MV-4-11 (cell line): ENCODE measurements at places on chromosomes 4 and X.

GRCh38 chrX:150212672-150213480 lies 150.2 kb upstream of the MAMLD1 start:
- DNase-seq = no peak

GRCh38 chr4:2743518-2744445 lies 12.4 kb downstream of the TNIP2 start:
- DNase-seq = no peak

- no peak for DNase-seq
Observed at GRCh38 chr4:99362768-99363167, 10.2 kb upstream of the ADH1C start.

- DNase-seq = no peak
Observed at GRCh38 chr4:180925805-180926204, 1317.4 kb upstream of the TENM3 start.

DNA sequence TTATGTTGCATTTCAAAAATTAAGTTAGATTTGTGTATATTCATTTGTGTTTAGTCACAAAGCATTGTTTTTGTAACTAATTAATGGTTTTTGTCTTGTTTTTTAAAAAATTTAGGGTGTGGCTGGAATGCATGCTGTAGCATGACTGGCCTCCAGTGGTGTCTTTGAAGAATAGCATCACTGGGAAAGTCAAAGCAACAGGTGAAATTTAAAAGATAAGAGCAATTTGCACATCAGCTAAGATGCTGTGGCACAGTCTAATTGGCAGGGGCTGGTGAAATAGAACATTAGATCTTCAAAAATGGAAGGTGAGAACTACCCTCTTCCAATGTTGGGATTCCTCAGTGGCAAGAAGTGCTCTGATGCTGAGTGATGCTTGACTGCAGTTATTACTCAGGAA lies 45.3 kb downstream of the ANK2 start:
- DNase-seq = peak; percentile 3

DNA sequence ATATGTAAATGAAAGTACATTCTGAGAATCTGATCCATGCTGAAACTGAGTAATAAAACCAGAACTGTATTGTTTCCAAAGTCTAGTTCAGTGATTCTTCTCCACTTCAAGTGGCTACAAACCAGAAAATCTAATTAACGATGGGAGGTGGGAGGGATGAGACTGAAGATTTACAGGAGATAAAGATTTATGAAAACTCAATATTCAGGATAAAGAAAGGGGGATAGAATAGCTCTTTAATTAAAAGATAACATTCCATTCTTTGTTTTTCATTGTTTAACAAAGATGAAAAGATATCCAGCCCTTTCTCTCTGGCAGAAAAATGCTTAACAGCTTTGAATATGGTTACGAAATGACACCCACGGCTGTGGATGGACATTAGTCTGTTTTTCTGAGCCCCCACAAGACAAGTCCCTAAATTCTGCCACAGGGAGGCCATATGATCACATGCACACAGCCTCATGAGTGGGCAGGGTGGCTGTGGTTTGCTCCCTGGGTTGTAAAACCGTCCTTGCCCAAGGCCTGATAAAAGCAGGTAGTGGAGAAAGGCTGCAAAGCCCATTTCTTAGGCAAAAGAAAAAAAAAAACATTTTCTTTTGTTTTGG lies 36.4 kb downstream of the TMEM150C start:
- DNase-seq = no peak

DNA sequence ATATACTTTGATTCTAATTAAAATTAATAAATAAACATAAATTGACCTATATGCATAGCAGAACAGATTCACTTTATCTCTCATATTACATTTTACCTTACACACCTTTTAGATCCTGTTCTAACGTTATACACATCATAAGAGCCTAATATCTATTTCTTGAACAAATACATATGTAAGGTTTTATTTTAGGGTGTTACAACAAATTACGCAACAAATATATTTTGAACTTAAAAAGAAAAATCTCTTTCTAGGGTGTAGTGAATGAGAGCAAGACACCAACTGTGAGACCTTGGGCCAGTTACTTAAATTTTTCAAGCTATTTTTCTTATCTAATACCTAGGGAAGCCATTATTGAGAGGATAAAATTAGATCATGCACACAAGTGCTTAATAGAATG lies 191.2 kb downstream of the CFAP299 start:
- DNase-seq = no peak

DNA sequence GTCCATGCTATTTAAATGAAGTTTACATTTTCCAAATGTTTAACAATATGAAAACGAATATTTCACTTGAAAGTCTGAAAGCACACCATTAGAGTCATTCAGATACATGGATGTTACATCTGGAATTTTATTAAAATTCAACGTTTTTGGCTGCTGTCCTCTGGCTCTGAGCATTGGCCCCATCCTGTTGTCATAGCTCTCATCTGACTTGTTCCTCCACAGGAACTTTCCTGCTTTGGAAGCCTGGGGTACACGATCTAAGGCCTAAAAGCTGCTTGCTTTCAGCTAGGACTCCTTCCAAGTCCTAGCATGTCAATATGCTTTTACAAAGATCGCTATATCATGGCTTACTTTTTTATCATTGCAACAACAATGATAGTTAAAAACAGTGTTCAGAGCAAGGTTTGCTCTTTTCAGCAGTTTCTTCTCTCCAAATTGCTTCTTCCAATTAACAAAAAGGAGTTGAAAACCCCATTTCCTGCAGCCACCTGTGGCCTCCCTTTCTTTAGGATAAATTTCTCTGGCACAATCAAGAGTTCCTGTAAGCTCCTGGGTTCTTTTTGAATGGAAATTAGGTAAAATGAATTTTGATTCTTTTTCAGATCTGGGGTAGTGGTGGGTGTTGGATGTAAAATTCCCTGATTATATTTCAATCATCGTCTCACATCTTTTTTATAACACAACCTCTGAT lies 413.4 kb upstream of the AGA start:
- no peak for DNase-seq

- DNase-seq = no peak
Observed at GRCh38 chrX:72062916-72063315, 68.8 kb downstream of the RTL5 start.

- DNase-seq = no peak
Observed at GRCh38 chr4:137762591-137762990, 230.3 kb upstream of the PCDH18 start.

DNA sequence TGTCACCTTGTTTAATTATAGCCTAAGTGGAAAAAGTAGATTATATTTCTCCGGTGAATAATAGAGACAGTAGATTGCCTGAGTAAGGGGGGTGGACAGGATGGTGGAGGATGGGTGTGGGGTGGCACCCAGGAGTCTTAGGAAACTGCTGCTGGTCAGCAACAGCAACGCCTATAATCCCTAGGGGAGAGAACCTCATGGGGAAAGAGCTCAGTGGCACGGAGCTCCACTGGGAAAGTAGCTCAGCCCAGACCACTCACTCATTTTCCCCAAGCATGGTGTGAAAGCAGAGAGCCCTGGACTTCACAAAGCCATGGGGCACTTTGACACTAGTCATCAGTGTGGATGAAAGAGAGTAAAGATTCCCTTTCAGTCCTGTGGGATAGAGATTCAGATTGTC lies 31.1 kb downstream of the METTL14 start:
- no peak for DNase-seq

DNA sequence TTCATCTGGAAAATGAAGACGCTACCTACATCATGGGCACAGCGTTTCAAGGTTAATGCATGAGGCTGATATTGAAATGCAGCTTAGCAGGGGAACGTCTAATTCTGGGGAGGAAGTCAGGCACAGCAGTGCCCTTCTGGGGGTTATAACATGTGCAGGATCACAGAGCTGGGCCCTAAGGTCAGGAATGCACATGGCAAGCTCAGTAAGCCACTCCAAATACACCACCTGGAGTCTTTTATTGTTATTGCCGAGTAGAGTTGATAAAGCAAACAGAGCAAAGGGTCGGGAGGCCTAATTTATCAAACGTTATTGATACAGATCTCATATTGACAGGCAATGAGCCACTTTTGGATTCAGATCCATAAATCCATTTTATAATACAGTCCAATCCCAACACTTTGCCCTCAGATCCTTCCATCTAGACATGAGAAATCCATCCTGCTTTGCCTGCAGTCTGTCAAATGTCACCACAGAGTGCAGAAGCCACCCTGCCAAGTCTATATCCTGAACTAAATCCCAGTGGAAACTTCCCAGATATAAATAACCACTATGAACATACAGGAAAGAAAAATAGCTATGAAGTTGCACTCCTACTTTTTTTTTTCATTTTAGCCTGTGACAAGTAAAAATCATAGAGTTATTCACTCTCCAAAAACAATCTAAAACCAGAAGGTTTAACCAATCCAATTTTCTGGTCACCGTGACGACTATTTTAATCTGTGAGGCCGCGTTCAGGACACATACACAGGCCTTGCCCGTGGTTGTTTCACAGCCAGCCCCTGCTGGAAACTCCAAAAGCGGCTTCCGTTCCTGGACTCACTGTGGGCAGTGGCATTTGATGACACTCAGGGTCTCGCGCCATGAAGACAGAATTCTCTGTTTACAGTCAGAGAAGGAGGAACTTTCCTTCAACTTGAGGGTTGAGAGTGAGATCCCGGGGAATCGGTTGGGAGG lies 335.4 kb downstream of the DHX15 start:
- no peak for DNase-seq

DNA sequence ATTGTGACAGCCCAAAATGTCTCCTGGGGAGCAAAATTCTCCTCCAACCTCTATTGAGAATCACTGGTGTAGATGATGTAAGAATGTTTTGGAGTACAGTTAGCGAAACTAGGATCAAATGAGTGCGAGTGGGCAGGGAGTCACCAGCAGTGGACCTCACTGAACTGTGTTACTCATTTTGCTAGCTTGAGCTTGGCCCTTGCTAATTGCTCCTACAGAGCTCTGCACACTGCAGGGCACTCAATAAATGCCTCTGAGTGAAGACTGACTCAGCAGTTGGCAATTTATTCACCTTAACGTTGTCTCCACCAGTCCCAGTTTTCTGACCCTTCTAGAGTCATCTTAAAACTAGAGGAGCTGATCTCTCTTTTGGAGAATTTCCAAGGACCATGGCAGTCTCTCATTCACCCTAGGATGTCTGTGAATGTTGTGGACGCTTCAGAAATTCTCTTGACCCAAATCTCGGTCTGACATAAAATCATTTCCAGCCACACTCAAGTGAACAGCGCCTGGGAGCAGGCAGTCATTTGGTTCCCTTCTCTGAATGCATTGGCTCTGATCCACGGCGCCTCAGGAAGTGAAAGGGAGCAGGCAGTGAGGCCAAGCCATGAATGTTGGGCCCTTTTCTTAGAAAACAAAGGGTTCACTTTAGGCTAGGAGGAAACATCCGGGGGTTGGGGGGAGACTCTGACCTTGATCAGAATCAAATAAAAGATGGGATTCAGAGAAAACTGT lies 148.1 kb downstream of the NWD2 start:
- peak; percentile 77 for DNase-seq

GRCh38 chr4:80409809-80410208 lies 74.3 kb downstream of the CFAP299 start:
- DNase-seq = no peak

DNA sequence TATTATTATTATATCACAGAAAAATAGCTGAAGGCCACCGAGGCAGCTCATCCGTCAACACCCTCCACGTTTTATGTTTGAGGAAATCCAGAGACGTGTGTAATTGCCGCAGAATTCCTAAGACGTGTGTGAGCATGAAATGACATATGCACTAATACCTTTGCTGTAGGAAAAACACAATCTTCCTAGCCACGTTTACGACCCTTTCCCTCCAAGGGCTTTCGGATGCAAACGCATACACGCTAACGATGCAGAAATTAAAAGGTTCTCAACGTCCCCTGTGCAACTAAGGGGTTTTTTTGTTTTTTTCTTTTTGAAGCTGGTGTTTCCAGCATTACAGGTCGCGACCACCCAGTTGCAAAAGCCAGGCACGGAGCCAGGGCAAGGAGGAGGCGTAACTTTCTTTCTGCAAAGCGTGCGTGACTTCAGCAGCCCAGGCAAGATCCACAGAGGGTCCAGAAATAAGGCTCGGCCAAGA lies 33.8 kb downstream of the CRLF2 start:
- DNase-seq = peak; percentile 29

- DNase-seq = no peak
Observed at GRCh38 chr4:5924461-5925125, 31.7 kb upstream of the CRMP1 start.

DNA sequence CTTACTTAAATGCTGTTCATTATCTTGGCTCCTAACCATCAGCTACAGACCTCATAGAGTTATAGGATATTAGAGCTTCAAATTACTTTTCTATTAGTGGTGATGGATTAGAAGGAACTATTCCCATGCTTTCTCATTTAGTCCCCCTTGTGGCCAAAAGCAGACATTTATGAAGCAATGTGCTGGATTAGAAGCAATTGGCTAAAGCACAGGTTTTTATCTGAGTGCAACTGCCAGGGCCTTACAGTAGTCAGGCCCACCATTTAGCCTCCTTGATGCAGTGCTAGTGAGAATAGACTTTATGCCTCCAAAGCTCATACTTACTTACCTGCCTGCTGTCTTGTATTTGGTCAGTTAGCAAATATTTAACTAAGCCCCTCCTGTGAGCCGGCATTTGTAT lies 93.0 kb downstream of the TSPAN7 start:
- peak; percentile 4 for DNase-seq

DNA sequence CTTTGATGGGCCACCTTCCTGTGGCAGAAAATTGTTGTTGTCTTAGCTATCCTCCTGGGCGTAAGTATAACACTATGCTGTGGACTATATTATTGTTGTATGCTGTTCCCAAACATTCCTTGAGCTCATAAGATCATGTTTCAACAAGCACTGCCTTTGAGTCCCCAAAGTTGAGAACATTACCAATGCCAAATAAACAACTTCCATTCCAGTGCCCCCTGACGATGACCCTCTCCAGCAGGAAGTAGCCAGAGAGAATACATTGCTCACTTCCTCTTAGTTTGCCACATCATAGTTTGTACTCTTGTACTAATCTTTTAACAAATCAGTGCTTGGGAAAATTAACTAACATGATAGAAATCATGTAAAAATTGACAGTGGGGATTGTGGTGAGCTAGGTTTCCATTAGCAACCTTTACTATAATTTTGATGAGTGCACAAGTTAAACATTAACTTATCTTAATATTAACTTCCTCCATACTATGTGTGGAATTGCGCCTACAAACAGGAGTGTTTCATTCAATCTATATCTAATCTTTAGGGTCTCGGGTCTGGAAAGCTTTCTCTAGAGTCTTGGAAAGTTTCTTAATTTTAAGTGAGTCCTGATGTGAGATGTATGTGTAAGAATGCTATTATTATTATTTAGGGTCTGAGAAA lies 20.3 kb upstream of the DHX15 start:
- DNase-seq = peak; percentile 29

DNA sequence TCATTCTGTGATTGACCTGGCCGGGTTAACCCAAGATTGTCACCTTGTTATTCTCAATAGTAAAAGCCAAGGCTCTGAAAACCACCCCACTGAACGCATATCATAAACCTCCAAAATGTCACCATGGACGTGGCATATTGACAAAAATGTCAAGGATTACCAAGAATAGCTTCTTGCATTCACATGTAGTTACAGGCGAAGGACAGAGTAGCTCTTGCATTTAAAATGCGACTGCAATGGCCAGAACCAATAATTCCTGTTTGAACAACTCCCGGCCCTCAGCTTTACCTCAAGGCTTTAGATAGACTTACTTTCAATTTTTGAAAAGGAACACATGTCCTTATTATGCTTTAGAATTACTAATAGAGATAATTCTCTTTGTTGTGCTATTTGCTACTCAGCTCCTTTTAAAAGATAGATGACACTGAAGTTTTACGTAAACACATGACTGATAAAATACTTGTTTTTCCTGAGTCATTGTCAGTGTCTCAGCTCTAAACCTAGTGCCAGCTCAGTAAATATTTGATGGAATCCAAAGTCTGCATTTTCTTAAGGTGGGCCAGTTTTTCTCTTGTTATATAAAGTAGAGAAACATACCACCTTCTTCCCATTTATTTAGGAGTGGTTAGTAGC lies 66.3 kb downstream of the CLDN34 start:
- no peak for DNase-seq
